ENCODE measurements at places on chromosomes 4 and X.

- no peak for DNase-seq
These were observed 74.2 kb downstream of the FREM3 start for GRCh38 chr4:143626134-143626911.

GRCh38 chr4:71446479-71447081 is 107.8 kb downstream of the SLC4A4 start:
- no peak for DNase-seq

GRCh38 chrX:65894133-65894532 is 145.7 kb downstream of the VSIG4 start:
- no peak for DNase-seq

DNA sequence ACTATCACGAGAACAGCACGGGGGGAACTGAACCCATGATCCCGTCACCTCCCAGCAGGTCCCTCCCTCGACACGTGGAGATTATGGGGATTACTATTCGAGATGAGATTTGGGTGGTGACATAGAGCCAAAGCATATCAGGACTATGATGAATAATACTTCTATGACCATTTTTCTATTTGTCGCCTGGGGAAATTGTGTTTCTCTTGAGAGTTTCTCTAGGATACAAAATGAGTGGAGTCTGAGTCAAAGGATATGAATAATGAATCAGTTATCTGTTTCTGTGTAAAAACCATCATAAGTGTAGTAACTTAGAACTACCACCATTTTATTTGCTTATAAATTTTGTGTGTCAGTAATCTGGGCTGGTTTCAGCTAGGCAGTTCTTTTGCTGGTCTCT is 533.0 kb upstream of the ARX start:
- no peak for DNase-seq

- DNase-seq = no peak
These were observed 93.4 kb downstream of the EMCN start for GRCh38 chr4:100424376-100424775.

DNA sequence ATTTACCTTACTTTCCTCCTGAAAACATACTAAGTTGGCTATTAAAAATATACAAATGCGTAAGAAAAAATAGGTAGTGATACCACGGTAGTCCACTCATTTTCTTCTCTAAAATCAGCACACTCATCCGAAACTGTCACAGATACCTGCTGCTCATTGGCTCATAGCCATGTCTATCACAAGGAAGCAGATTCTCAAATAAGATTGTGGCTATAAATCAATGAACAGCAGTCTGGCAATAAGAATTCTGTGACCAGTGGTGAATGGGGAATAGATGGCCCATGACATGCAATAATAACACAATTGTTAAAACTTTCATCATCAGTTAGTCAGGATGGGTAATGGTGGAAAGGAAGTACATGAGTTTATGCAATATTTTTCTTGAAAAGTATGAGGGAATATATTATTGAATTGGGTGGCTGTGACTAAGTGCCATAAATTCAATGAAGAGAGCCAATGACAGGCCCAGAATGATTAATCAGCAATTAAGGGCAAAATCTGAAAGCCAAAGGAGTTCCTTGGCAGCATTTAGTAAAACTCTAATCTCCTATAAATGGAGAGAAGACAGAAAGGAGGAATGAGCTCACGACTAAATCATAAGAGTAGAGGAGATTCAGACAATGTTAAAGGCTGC is 202.3 kb upstream of the NEIL3 start:
- no peak for DNase-seq

- peak; percentile 63 for DNase-seq
These were observed 11.5 kb upstream of the CHST7 start for GRCh38 chrX:46561824-46562657.

- no peak for DNase-seq
These were observed 253.2 kb upstream of the AR start for GRCh38 chrX:67290489-67291220.

- DNase-seq = no peak
These were observed 71.5 kb upstream of the EDNRA start for GRCh38 chr4:147409350-147409749.

DNA sequence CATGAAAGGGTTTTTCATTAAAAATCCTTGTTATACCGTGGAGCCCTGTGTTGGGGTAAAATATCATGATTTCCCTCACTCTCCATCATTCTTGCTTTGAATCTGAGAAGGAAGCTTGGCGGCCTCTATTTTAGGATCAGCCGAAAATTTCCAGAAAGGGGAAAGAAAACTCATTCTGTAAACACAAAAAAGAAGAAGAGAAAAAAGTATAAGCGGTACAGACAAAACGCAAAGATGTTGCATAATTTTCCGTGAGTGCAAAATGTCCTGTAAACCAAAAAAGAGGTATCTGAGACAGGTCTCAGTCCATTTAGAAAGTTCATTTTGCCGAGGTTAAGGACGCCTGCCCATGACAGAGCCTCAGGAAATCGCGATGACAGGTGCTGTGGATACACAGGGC is 5.3 kb downstream of the CSF2RA start:
- no peak for DNase-seq

- no peak for DNase-seq
These were observed 154.6 kb upstream of the MAGEB2 start for GRCh38 chrX:30060718-30061117.

DNA sequence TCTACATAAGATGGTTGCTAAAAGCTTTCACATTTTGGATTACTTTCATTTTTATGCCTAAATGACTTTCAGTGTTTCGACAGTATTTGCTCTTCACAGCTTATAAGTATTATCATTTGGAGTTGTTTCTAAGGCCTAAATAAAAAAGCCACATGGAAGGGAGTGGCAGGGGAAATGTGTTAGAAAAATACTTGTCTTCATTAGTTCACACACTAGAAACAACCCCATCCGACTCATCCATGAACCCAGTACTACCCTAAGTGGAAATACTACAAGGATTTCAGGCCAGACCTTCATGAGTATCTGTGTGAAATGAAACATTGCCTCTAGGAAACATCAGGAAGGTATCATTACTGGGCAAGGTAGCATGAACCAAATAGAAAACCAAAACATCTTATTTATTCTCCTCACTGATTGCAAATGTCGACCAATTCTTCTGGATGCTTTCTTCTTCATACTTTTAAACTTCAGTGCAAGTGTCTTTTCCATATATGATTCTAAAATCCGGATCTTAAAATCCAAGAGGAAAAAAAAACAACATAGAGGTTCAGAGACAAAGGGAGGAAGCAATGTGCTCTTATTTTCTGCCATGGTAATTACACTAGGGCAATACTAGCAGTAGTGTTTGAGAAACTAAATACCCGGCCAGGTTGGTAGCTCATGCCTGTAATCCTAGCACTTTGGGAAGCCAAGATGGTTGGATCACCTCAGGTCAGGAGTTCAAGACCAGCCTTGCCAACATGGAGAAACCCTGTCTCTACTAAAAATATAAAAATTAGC is 349.4 kb downstream of the ARHGAP24 start:
- DNase-seq = no peak

GRCh38 chr4:152599095-152599494 is 63.2 kb upstream of the FBXW7 start:
- no peak for DNase-seq

GRCh38 chr4:6873792-6874461 is 35.7 kb upstream of the TBC1D14 start:
- peak; percentile 65 for DNase-seq

GRCh38 chrX:40468033-40468846 is 112.5 kb upstream of the ATP6AP2 start:
- DNase-seq = peak; percentile 82

GRCh38 chrX:85499400-85499799 is 119.9 kb upstream of the POF1B start:
- no peak for DNase-seq

DNA sequence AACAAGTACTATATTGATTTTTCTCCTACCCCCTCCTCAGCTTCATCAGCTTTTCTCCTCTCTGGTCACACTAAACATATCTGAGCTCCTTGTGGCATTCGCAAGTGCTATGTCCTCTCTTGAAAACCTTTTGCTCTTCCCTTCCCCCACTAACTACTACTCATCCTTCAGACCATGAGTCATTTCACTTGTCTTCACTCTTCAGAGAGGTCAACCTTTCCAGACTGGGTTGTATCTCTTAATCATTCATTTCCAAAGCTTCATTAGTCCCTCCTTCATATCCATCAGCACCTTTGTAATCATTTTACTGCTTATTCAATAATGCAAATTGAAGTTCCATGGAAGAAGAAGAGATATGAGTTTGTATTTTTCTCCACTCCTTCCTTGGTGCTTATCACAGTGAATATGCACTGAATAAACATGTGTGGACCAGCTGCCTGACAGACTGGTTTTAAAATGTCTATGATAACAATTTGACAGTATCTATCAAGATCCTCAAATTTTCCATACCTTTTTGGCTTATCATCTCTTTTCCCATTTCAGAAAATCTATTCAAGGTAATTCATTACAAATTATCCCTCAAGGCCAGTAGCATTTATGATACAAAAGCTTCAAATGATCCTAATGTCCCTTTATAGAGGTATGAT is 28.4 kb downstream of the DDX60L start:
- DNase-seq = no peak

DNA sequence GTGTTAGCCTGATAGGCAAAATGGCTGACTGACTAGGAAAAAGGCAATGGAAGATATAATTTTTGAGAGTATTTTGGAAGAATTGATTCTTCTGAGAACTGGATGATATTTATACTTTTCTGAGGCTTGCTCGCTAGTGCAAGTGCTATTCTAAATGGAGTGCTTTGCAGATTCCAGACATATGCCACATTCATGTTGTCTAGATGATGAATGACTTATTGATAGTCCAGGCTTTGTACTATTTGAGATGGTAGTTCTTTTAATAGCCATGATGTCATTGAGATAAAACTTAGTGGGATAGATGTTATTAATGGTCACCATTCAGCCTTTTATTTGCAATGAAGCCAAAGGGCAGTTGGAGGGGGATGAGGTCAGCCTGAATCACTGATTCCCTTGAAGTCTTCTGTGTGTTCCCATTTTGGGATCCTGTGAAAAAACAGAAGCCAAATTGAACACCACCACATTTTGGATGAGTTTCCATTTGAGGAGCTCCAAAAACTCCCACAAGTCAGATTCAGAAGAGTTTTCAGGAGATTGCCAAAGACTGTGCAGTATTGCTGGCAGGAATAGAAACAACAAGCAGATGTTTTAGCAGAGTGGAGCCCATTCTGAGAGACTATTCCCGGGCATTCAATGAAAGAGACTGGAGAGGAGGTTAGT is 184.1 kb downstream of the IL1RAPL2 start:
- DNase-seq = no peak

- DNase-seq = no peak
These were observed 2.7 kb downstream of the CPLX1 start for GRCh38 chr4:823176-823760.

DNA sequence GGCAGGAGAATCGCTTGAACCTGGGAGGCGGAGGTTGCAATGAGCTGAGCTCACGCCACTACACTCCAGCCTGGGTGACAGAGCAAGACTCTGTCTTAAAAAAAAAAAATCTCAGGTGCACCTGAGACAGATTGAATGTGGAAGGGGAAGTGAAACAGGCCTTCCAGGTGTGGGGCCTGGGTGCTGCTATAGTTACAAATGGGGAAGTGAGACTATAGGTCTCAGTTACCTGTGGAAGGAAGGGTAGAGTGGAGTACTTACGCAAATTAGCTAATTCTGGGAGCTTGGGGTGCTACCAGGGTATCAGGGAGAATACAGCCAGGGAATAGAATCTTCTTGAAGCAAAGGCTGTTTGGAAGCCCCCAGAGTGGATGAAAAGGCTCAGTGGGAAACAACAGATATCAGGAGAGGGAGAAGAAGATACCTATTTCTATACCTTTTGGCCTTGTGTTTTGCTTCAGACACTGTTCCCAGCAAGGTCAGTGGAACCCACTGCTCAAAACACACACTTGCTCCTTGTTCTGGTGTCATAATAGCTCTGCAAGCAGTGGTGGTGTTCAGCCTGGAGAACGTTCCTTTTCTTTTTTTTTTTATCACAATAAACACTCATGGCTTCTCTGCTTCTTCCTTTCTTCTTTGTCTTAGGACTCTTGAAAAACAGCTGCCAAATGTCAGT is 7.0 kb downstream of the CD38 start:
- DNase-seq = no peak

GRCh38 chr4:947491-947971 is 15.3 kb downstream of the TMEM175 start:
- DNase-seq = no peak

- DNase-seq = no peak
These were observed 25.8 kb upstream of the GTPBP6 start for GRCh38 chrX:344371-344901.

GRCh38 chr4:180665994-180666824 is 1577.0 kb upstream of the TENM3 start:
- peak; percentile 88 for DNase-seq

- no peak for DNase-seq
These were observed 147.9 kb downstream of the AMMECR1 start for GRCh38 chrX:110170029-110170428.

DNA sequence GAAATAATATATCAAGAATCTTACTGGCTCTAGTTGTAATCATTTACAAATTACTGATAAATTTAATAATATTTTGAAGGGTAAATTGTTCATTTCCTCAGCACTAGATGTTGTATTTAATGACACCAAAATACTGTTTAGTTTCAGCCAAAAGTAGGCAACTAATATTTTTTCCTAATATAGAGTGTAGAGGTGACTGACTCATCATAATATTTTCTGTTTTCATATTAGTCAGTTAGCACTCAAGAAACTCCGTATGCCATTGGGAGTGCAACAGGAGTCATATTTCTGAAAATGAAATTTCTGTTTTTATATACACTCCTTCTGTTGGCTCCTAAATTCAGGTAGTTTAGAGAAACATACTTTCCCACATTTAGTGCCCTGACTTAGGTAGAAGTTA is 36.6 kb upstream of the PTPN13 start:
- no peak for DNase-seq

- DNase-seq = no peak
These were observed 1279.7 kb downstream of the PCDH7 start for GRCh38 chr4:31999848-32000247.

GRCh38 chr4:110197529-110198042 is 829 bp downstream of the ELOVL6 start:
- DNase-seq = peak; percentile 72

GRCh38 chr4:150577796-150578195 is 4.2 kb upstream of the MAB21L2 start:
- DNase-seq = no peak

DNA sequence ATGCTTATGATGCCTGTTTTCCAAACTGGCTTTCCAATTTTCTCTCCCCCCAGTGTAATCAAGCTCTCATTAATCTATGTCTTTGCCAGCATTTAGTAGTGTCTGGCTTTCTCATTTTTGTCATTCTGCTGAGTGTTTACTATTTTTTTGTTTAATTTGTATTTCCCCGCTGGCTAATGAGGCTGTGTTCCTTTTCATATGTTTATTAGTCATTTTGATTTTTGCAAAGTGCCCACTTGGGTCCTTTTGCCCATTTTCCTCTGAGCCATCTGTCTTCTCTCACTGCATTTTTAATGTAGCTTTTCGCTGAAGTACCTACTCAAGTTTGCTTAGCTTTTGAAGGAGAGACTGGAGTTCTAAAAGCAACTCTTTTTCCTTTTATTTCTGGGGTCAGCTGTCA is 14.7 kb downstream of the DCK start:
- no peak for DNase-seq

- DNase-seq = peak; percentile 1
These were observed 47.4 kb downstream of the REPS2 start for GRCh38 chrX:16993791-16994318.

Measured in Kasumi-1 (cell line).